ENCODE measurements at places on chromosomes 2 and 18.
A peak's percentile ranks its signal among the peaks of the same experiment; 100 is the strongest.

GRCh38 chr18:11327391-11328009, 178.1 kb upstream of the PIEZO2 start:
- no peak for DNase-seq

DNA sequence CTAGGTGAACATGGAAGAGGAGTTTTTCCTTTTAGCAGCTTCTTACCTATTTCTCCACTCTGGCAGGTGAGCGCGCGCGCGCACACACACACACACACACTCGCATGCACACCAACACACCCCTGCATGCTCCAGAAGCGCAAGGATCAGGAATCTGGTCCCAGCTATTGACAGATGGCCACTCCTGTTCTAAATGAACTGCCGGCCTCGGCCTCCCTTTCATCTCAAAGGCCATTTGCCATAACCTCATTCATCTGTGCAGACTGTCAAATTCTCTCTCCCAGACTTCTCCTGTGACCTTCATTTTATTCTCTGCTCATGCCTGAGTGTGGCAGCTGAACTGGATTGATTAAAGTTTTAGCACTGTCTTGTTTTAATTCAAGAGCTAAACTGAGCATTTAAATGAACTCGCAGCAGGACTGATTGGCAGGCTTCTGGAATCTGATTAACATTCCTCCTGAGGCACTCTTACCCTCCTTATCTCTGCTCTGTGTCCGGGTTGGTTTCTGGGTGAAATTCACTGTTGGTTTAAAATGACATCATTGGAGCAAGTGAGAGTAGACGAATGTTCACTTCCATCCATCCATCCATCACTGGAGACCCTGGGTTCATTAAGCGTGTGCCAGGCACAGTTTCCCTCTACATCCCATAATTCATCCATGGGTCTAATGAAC, 58.8 kb downstream of the FECH start:
- DNase-seq: no peak

GRCh38 chr2:54947646-54948045, 102.6 kb downstream of the RTN4 start:
- DNase-seq: no peak

DNA sequence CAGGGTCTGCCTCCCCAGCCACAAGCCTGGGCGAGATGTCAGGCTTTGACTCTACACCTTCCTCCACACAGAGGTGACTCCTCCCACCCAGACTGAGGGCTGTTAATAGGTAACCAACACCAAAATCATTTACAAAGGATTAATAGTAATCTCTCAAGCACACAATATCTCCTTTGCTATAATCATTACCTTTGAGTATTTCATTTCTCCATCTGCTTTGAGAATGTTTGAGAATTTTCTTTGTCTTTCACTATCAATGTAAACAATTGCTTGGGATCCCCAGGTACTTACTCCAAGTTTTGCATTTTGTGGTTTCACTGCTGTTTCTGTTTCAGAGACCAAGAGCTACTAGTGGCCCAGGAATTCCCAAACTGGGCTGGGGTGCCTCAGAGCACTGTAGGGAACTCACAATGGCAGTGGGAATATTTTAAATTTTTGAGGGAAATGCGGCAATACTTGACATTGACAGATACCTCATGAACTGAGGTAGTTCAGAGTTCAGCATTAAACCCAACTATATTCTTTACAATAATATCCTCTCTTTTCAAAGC, 166.4 kb upstream of the MGAT5 start:
- DNase-seq: no peak

GRCh38 chr18:22650247-22650646, 232.5 kb upstream of the CTAGE1 start:
- DNase-seq: no peak

GRCh38 chr2:71064754-71065621, 3.5 kb upstream of the NAGK start:
- no peak for DNase-seq

GRCh38 chr2:238438856-238439849, 12.4 kb downstream of the ASB1 start:
- DNase-seq: peak; percentile 99

DNA sequence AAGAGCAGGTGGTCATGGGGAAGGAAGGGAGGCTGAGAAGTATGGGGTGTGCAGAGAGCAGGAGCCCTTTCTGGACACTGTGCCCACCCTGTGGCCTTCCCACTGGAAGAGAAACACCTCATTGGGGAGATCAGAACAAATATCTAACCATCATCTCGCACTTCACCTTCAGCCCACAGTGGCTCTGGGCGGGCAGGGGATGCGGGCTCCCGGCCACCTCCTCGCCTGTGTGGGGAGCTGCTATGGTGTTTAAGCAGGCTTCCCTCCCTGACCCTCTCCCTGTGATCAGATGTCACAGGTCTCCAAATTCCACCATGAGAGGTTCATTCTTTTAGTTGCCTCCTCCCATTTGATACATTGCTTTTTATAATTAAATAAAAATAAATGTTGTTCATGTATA, 5.0 kb downstream of the FBLN7 start:
- no peak for DNase-seq
